ENCODE measurements at places on chromosomes 13 and 19.

- DNase-seq, result peak; percentile 88
These were observed 60.5 kb downstream of the CELF5 start for GRCh38 chr19:3284759-3285646.

DNA sequence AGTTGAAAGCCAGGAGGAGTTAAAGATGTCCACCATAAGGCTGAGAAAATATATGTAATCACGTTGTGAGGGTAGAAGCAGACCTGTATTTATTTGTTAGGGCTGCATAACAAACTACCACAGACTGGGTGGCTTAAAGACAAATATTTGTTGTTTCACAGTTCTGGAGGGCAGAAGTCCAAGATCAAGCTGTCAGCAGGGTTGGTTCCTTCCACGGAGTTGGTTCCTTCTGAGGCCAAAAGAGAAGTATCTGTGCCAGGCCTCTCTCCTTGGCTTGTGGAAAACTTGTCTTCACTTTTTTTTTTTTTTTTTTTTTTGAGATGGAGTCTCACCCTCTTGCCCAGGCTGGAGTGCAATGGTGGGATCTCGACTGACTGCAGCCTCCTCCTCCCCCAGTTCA is 73.7 kb upstream of the SLAIN1 start:
- DNase-seq, result no peak

DNA sequence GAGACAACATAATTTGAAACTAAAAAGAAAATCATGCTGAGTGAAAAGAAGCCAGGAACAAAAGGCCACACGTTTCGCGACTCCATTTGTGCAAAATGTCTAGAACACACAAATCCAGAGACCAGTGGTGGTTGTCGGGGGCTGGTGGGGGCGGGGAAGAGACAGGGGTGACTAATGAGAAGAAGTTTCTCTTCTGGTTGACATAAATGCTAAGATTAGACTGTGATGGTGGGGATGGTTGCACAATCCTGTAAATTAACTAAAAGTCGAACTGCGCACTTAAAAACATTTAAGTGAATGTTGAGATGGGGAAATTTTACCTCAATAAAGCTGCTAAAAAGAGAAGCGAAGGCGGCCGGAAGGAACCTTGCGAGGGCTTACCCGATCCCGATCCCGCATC is 7.1 kb downstream of the AKAP8 start:
- DNase-seq, result no peak

- peak; percentile 47 for DNase-seq
These were observed 2.0 kb downstream of the PTBP1 start for GRCh38 chr19:799076-799881.

DNA sequence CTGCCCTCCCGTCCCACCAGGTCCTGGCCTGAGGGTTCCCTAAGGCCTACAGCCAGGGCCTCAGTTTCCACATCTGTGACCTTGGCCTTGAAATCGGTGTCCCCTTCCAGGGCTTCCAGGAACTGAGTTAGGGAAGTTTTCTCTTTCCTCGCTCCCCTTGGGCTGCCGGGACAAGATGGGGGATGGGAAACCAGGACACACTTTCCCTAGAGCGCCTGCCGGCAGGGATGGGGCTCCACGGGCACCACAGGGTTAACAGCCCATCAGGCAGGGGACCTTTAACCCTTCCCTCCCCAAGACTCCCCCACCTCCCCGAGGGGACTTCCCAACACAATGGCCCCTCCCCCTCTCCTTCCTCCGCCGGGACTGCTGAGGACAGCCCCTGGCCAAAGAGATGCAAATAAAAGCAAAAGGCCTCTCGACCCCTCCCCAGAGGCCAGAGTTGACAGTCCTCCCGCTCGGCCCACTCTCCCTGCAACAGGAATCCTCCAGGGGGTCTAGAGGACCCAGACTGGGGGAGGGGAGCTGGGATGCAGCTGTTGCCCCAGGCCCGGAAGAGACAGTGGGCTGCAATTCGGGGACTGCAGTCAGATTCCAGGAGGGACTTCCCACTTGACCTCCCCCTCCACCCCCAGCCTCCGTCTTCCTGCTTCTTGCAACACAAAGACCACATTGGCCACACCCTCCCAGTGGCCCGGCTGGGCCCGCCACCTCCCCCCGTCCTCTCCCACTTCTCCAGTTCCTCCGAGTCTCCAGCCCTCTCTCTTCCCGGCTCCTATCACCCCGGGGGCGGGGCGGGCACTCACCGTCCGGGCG is 3.4 kb downstream of the BBC3 start:
- peak; percentile 93 for DNase-seq

DNA sequence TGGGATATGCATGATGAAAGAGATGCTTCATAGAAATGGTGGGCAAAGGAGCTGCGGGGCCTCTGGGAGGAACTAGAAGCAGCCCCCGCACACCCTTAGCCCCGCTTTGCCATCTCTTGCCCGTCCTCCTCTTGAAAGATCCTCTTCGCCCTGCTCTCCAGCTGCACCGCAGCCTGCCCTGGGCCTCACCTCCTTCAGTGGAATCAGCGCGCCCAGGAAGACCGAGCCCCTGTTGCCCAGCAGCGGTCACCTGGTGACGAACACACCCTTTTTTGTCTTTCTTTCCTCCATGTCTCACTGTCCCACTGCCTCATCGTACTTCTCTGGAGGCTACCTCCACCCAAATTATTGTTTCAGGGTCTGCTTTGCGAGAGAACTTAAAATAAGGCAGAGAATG is 807.6 kb downstream of the UQCRFS1 start:
- DNase-seq, result no peak

- DNase-seq, result peak; percentile 65
These were observed 65.4 kb downstream of the RUBCNL start for GRCh38 chr13:46321494-46322225.

DNA sequence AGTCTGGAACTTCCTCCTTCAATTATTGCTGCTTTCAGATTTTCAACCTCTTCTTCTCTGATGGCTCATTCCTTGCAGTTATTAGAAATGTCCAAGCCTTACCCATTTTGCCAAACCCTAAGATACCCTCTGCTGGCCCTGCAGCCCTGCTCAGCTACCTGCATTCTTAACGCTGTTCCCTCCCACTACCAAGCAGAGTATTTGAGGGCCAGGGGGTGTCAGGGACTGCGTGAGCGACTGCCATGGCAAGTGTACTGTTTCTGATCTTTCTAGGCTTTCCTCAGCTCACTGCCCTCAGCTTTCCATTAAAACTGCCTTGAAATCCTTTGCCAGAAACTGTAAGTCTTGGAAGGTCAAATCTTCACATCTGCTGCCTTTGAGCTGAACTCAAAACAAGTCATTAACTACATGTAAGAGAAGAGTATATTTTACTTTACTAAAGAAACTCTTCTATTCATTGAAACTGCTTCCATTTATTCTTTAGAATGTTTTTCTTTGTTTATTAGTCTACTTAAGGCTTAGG is 41.0 kb downstream of the HS6ST3 start:
- no peak for DNase-seq
